ENCODE measurements at places on chromosomes 4 and X.

DNA sequence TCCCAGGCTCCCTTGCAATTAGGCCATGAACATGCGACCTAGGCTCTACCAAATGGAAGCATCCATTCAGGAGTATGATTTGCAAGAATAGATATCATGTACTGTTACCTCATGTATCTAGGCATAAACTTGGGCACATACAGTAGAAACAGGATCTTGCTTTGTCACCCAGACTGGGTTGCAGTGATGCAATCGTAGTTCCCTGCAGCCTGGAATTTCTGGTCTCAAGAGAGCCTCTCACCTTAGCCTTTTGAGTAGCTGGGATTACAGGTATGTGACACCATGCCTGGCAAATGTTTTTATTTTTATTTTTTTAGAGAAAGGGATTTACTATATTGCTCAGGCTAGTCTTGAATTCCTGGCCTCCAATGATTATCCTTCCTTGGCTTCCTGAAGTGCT is 994.2 kb downstream of the ADGRL3 start:
- no peak for DNase-seq

DNA sequence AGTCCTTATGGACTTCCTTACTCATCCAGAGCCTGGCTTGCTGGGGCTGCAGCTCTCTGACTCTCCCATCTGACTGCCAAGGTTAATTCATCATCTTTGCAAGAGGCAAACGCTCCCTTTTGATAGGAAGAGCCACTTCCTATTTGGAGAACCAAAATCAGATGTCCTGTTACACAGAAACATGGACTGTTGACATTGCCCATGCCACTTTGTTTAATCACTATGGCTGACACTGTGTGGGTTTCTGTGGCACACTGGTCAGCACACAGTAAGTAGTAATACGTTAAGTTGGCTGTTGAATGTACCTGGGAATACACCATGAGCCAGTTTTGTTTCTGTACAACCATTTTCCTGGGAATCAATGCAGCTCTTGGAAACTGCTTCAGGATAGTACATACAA is 45.1 kb upstream of the TMEM33 start:
- DNase-seq = no peak

- no peak for DNase-seq
Measured at GRCh38 chr4:89625599-89626293, 211.2 kb downstream of the SNCA start.

- no peak for DNase-seq
Measured at GRCh38 chr4:87078987-87079486, 141.4 kb downstream of the KLHL8 start.

- no peak for DNase-seq
Measured at GRCh38 chr4:7359400-7360062, 75.2 kb downstream of the PSAPL1 start.

DNA sequence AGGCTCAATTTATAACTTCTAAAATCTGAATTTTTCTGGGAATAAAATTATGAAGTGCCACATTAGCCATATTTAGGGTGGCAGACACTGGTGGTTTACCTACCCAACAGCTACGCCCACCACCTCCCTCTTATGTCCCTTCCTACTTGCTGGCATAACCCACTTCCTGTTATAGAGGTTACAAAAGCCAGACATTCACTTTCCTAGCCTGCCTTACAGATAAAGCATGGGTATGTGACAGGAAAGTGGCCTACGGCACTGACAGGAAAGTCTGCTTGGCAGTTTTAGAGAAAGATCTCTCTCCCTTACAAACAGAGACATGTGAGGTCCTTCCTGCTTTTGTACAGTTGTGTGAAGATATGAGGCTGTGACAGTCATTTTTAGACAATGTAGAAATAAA is 12.4 kb downstream of the DDX53 start:
- DNase-seq = no peak

DNA sequence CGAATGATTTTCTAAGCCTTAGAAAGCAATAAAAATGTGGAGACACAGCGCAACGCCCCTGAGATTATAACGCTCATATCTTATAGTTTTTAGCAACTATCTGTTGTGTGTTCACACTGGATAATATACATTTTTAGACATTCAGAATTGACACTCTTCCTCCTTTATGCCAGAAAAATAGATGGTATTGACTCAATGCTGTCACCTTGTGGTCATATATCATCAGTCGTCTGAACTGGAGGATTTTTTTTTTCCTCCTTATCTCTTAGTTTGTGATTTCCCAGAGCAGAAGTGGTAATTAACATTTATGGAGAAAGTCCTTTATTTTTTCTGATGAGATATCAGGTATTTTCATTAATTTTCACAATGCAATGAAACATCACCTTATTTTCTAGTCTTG is 759.6 kb downstream of the RAB28 start:
- no peak for DNase-seq

- DNase-seq = no peak
Measured at GRCh38 chr4:120434756-120435155, 368.1 kb upstream of the MAD2L1 start.

DNA sequence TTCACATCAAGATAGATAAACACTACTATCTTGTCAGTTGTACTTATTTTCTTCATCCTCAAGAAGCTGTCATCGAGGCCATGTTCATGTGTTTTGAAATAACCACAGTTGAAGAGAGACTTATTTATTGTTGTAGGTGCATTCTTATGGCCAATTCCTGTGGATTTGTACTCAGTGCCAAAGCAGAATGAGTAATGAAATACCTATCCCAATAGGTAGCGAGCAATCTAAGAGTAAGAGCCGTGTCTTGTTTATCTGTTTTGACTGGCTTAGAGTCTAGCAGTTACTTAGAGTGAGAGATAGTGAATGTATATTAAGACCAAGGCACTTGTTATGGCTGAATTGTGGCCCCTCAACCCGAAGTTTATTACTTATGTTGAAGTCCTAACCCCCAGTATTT is 631.0 kb upstream of the SPANXN1 start:
- DNase-seq = no peak

GRCh38 chrX:97846228-97846627 is 962.5 kb downstream of the RPA4 start:
- DNase-seq = no peak

- DNase-seq = no peak
Measured at GRCh38 chrX:133563705-133564104, 148.4 kb upstream of the GPC4 start.

GRCh38 chrX:151488677-151489076 is 74.8 kb upstream of the PASD1 start:
- DNase-seq = peak; percentile 13
